HFFc6 (cell line): ENCODE measurements at places on chromosomes 2 and 18.

DNA sequence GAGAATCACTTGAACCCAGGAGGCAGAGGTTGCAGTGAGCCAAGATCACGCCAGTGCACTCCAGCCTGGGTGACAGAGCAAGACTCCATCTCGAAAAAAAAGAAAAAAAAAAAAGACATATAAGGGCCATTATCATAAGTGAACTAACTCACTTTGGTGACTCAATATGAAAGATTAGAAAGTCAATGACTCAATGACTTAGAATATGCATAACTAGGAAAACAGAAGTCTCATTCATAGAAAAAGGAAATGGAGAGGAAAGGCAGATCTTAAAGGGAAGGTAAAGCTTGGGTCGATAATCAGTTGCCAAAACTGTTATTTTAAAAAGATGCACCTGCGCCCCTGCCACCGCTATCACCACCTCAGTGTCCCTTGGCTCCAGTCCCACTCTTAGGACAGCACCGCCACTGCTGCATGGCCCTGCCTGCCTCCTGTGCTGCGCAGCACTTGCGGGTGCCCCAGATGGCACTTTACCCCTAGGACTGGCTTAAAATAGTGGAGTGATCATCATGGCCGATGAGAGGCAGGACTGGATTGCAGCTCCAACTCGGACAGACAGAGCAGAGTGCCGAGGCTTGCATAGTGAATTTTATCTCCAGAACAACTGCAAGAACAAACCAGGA lies 54.7 kb downstream of the INO80D start:
- peaks cover 54% of the 10 kb centered on the region for H3K36me3 ChIP-seq
- peaks cover 30% of the 10 kb centered on the region for H3K4me1 ChIP-seq
- DNase-seq = peak; percentile 30

DNA sequence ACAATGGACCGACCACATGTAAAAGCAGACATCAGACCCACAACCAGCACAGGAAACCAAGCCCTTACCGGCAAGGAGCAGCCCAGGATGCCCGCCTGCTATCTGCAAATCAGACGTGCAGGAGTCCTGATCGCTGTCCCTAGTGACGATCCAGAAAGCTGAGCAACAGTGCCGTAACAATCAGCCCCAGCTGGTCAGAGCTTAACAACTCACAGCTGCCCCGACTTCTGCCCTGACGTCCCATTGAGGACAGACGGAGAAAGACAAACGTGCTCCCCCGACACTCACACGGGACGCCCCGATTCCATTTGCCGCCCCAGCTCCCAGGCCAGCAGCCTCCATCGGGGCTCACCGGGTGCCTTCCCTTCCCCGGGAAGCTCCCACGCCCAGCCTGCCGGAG lies 39.8 kb upstream of the PXDN start:
- no peaks in the 10 kb centered on the region for H3K36me3 ChIP-seq
- peaks cover 6% of the 10 kb centered on the region; the same call in 1 of the 2 replicates for H3K4me1 ChIP-seq
- H3K27me3 ChIP-seq = peaks cover 21% of the 10 kb centered on the region
- no peak overlapping the region for H3K4me3 ChIP-seq

- no peak overlapping the region for H3K4me3 ChIP-seq
- H3K27ac ChIP-seq = no peak overlapping the region
- H3K27me3 ChIP-seq = no peaks in the 10 kb centered on the region
- no peaks in the 10 kb centered on the region for H3K4me1 ChIP-seq
These were observed 1304.3 kb upstream of the DDX18 start for GRCh38 chr2:116510117-116510671.

GRCh38 chr18:9771977-9772660 lies 64.0 kb downstream of the RAB31 start:
- peaks cover 17% of the 10 kb centered on the region for H3K36me3 ChIP-seq
- no peak for DNase-seq
- H3K27ac ChIP-seq = no peak overlapping the region
- H3K4me3 ChIP-seq = no peak overlapping the region; the same call in 1 of the 2 replicates
- no peaks in the 10 kb centered on the region; the same call in 1 of the 2 replicates for H3K27me3 ChIP-seq
- H3K4me1 ChIP-seq = peaks cover 26% of the 10 kb centered on the region

- no peak for DNase-seq
- peaks cover 45% of the 10 kb centered on the region for H3K4me1 ChIP-seq
- H3K4me3 ChIP-seq = no peak overlapping the region
- no peaks in the 10 kb centered on the region for H3K36me3 ChIP-seq
These were observed 235.5 kb upstream of the SMAD7 start for GRCh38 chr18:49186242-49186641.

DNA sequence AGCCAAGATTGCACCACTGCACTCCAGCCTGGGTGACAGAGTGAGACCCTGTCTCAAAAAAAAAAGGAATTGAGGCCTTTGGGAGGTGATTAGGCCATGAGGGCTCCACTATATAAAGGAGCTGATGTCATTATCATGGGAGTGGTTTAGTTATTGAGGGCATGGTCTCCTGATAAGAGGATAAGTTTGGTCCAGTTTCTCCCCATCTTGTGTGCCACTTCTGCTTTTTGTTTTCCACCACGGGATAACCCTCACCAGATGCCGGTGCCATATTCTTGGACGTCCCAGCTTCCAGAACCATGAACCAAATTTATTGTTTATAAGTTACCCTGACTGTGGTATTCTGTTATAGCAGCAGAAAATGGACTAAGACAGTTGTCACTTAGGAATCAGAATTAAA lies 125.8 kb downstream of the C1D start:
- no peak for DNase-seq
- H3K4me1 ChIP-seq = peaks cover 19% of the 10 kb centered on the region
- no peaks in the 10 kb centered on the region for H3K27me3 ChIP-seq
- peaks cover 16% of the 10 kb centered on the region for H3K36me3 ChIP-seq

- no peak for DNase-seq
- peak overlapping the region; percentile 96 for H3K27ac ChIP-seq
- H3K4me3 ChIP-seq = peak overlapping the region; percentile 53
- H3K27me3 ChIP-seq = no peaks in the 10 kb centered on the region
These were observed 8.8 kb upstream of the ITGB6 start for GRCh38 chr2:160208655-160209515.

DNA sequence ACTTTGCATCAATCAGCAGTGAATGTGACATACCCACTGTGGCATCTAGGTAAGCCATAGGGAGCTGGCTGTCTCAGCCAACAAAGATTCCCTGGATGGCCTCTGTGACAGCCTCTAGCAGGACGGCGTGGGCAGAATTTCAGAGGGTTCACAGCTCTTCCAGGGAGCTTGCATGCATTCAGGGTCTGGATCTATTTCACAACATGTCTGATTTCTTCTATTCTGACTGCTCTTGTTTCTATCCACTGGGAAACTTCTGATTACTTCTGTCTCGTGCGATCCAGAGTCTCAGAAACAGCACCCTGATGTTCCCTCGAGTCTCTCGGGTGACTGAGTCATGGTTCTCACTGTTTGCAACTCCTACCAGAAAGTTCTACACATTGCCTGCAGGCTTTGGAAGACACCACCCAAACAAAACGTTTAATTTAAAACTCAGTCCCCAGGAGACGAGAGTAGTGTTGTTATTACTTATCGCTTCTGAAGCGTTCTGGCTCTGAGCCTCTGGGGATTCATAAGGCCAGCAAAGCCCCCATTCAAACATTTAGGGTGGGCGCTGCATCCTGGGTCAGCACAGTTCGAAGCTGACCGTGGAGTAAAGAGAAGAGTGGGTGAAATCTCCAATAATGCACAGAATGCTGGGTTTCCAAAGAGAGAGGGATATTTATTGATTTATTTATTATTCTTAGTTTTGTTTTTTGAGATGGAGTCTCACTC lies 41.9 kb upstream of the ODC1 start:
- no peaks in the 10 kb centered on the region for H3K36me3 ChIP-seq
- H3K27me3 ChIP-seq = peaks cover 8% of the 10 kb centered on the region
- DNase-seq = peak; percentile 15

DNA sequence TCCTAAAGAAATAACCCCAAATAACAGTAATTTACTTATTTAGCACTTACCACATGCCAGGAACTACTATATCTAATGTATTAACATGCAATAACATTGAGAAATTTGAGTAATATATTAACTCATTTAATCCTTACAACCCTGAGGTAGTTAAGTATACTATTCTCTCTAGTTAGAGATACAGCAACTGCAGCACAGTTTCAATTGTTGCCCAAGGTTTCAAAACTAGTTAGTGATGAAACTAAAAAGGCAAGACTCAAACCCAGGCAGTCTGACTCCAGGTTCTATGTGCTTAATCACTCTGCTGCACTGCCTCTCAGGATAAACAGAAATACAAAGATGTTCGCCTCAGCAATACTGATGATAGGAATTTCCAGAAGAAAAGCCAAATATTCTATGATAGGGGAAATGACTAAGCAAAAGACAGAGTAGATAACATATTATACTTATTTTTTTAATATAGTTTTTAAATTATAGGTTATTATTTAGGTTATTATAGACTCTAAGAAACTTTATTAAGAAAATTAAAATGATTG lies 88.0 kb downstream of the SS18 start:
- DNase-seq = no peak
- H3K27ac ChIP-seq = no peak overlapping the region
- no peaks in the 10 kb centered on the region for H3K4me1 ChIP-seq
- H3K27me3 ChIP-seq = peaks cover 5% of the 10 kb centered on the region
- no peak overlapping the region for H3K4me3 ChIP-seq
- H3K36me3 ChIP-seq = no peaks in the 10 kb centered on the region

DNA sequence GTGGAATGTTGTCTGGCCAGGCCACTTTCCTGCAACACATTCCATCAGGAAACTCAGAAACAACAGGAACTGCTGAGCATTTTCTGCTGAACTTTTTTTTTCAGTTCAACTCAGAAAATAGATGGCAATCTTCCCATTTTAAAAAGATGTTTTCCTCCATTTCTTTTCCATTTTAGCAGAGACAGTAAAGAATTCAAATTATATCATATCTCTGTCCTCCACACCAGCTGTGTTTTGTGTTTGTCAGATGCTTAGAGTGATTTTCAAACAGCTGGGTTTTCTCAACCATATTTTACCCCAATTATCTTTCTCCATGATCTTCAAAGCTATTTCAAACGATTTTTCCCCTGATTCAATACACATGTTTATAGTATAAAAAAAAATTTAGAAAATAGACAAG lies 713.4 kb downstream of the LRRTM4 start:
- H3K27me3 ChIP-seq = no peaks in the 10 kb centered on the region
- DNase-seq = no peak
- no peak overlapping the region for H3K27ac ChIP-seq
- H3K36me3 ChIP-seq = no peaks in the 10 kb centered on the region

- no peaks in the 10 kb centered on the region for H3K4me1 ChIP-seq
- no peaks in the 10 kb centered on the region for H3K36me3 ChIP-seq
- H3K27ac ChIP-seq = no peak overlapping the region
These were observed 43.3 kb downstream of the SNED1 start for GRCh38 chr2:241041589-241042158.

GRCh38 chr2:109406301-109406700 lies 207.5 kb downstream of the SEPTIN10 start:
- no peak overlapping the region for H3K4me3 ChIP-seq
- no peak for DNase-seq
- H3K36me3 ChIP-seq = no peaks in the 10 kb centered on the region

GRCh38 chr18:12053289-12053688 lies 40.4 kb upstream of the ANKRD62 start:
- H3K36me3 ChIP-seq = no peaks in the 10 kb centered on the region
- no peak overlapping the region for H3K4me3 ChIP-seq
- H3K27me3 ChIP-seq = peaks cover 19% of the 10 kb centered on the region
- H3K27ac ChIP-seq = no peak overlapping the region
- H3K4me1 ChIP-seq = peaks cover 9% of the 10 kb centered on the region

- no peak overlapping the region for H3K27ac ChIP-seq
- DNase-seq = no peak
- H3K36me3 ChIP-seq = no peaks in the 10 kb centered on the region
- H3K4me1 ChIP-seq = no peaks in the 10 kb centered on the region
These were observed 114.3 kb downstream of the TMEM17 start for GRCh38 chr2:62391696-62392095.

GRCh38 chr2:241458687-241459086 lies 49.7 kb downstream of the STK25 start:
- no peaks in the 10 kb centered on the region for H3K36me3 ChIP-seq
- H3K4me1 ChIP-seq = no peaks in the 10 kb centered on the region
- no peak overlapping the region for H3K4me3 ChIP-seq

DNA sequence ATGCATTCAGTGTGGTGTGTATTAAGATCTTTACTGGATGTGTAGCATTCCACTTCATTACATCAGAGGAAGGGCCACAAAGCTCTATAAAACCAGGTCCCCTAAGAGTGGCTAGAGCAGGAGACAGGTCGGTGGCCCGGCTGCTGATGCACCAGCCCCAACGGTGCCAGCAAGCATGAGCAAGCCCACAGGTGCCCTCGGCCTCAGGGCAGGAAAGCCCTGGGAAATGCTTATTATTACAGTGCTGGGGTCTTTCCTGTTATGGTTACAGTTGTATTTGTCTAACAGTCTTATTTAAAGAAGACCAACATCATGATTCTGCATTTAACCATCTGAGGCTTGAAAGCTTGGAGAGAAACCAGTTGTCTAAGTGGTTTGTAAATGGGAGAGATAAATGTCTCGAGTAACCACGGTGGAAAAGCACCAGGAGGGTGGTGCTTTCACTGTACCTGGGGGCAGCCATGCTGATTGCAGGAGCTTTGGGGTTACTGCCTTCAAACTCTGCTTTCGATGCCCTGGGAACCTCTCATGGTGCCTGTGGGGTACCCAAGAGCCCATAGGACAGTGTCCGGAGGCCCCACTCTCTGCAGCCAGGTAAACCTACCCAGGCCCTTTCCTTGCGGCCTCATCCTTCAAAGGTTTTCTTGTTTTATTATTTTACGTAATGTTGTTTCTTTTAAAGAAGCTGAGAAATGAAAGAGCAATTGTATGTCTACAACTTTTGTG lies 133.1 kb downstream of the SH3RF3 start:
- peaks cover 16% of the 10 kb centered on the region; the same call in 1 of the 2 replicates for H3K27me3 ChIP-seq
- no peaks in the 10 kb centered on the region for H3K36me3 ChIP-seq
- DNase-seq = no peak
- H3K4me3 ChIP-seq = no peak overlapping the region
- no peak overlapping the region for H3K27ac ChIP-seq

- peaks cover 2% of the 10 kb centered on the region; the same call in 1 of the 2 replicates for H3K27me3 ChIP-seq
- DNase-seq = no peak
- peaks cover 22% of the 10 kb centered on the region for H3K36me3 ChIP-seq
- no peak overlapping the region for H3K27ac ChIP-seq
- H3K4me1 ChIP-seq = peaks cover 39% of the 10 kb centered on the region
These were observed 115.2 kb upstream of the EPAS1 start for GRCh38 chr2:46181789-46182530.

- peaks cover 4% of the 10 kb centered on the region; the same call in 1 of the 2 replicates for H3K36me3 ChIP-seq
- H3K27me3 ChIP-seq = no peaks in the 10 kb centered on the region; the same call in none of the 2 replicates
- DNase-seq = peak; percentile 15
- H3K27ac ChIP-seq = no peak overlapping the region
- H3K4me1 ChIP-seq = peaks cover 33% of the 10 kb centered on the region
These were observed 167.0 kb downstream of the AFF3 start for GRCh38 chr2:99975386-99975785.
